ENCODE measurements at places on chromosomes 12 and 14.
A peak's percentile ranks its signal among the peaks of the same experiment; 100 is the strongest.

GRCh38 chr14:61130512-61131260 lies 149.6 kb downstream of the SLC38A6 start:
- peak; percentile 44 for DNase-seq

GRCh38 chr14:96874127-96874526 lies 76.9 kb downstream of the VRK1 start:
- DNase-seq, result no peak

DNA sequence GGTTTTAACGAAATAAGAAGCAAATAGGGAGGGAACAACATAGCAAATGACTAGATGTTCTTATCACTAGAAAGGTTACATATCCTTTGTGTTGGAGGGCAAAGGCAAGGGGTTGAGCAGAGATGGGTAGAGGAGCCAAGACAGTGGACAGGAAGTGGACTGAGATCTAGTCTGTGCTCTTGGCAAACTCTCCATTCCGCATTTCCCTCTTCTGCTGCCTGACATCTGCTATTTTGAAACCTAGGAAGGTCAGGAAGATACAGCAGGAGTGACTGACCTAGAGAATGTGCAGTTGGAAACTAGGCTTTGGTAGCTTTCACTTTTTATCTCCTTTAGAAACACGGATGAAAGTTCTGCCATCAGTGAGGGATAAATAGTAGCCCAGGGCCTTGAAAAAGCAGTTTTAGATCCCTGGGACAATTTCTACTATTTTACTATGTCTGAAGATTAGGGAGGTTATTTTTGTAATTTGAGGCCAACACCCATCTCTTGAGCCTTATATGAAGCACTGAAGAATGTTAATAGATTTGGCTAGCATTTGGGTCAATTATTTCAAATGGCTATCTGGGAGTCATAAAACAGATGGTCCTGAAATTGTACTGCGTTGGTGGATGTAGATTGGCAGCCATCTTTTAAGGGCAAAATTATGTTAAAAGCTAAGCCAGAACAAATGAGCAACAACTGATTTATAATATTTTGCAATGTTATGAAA lies 410.3 kb downstream of the PCNX1 start:
- DNase-seq, result no peak

DNA sequence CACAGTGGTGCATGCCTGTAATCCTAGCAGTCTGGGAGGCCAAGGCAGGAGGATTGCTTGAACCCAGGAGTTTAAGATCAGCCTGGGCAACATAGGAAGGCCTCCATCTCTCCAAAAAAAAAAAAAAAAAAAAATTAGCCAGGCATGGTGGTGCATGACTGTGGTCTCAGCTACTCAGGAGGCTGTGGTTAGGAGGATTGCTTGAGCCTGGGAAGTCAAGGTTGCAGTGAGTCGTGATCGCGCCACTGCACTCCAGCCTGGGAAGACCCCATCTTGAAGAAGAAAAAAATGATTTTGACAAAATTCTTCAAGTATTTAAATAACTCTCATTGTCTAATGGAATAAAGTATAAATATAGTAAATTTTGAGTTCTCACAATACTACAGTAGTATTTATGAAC lies 219.2 kb upstream of the SSTR1 start:
- no peak for DNase-seq

- DNase-seq, result no peak
Observed at GRCh38 chr14:37618498-37619028, 23.1 kb downstream of the TTC6 start.

- no peak for DNase-seq
Observed at GRCh38 chr12:103734863-103735262, 106.2 kb downstream of the NT5DC3 start.

DNA sequence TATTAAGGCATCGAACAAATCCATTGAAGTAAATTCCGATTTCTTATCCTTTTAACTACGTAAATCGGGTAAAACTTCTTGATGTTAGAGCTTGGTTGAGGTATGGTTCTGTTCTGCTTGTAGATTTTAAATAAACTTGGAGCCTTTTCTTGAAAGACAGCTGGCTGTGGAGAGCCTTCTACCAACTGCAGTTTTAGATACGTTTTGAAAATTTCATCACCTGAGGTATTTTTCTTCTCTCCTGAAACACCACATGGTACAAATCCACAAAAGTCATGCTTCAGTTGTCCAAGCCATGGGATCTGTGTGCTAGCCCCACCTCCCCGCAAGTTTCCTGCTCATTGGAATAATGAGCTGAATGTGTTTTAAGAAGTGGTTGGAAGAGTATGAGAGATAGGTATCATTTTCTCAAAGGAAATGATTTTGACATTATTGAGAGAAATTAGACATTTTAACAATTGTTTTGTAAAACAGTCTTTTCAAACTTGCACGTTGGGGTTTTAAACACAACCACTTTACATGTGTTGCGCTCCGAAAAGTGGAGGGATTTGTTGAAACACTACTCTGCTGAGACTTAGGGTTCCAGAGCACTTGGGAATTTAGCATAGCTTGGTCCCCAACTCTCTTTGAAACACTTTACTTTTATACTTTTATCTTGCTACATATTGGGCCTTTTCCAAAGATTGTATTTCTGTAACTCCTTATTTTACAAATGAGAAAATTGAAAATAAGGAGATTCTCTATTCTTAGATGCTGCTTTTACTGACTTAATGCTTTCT lies 1.4 kb downstream of the PPM1A start:
- DNase-seq, result no peak

GRCh38 chr12:4448943-4449850 lies 3.6 kb upstream of the FGF6 start:
- no peak for DNase-seq

- no peak for DNase-seq
Observed at GRCh38 chr14:69727860-69728259, 39.1 kb upstream of the SRSF5 start.

- DNase-seq, result no peak
Observed at GRCh38 chr14:100910888-100911664, 7.6 kb upstream of the RTL1 start.

- no peak for DNase-seq
Observed at GRCh38 chr12:106021516-106021915, 117.2 kb downstream of the NUAK1 start.

- DNase-seq, result no peak
Observed at GRCh38 chr14:60195179-60195810, 30.1 kb upstream of the DHRS7 start.

- no peak for DNase-seq
Observed at GRCh38 chr14:81170829-81171195, 49.9 kb downstream of the GTF2A1 start.

- no peak for DNase-seq
Observed at GRCh38 chr14:92976268-92976667, 53.3 kb downstream of the CHGA start.

DNA sequence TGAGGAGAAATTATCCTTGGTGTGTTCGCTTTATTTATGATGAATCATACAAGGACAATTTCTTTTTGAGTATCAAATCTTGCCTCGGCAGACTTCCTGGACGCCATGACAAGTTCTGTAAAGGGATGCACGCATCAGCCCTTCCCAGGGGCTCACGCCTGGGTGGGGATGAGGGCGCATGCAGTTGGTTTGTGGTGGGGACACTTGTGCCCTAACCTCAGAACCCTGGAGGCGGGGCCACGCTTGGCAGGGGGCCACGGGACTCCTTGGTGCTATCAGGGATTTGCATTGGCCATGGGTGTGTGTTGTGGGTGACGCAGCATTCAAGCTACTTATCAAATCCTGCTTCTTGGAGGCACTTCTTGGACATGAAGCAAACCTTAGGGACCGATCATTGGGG lies 143.8 kb upstream of the RTL1 start:
- no peak for DNase-seq

- DNase-seq, result no peak
Observed at GRCh38 chr14:50389668-50390441, 6.8 kb downstream of the CDKL1 start.

GRCh38 chr12:106234449-106234848 lies 13.4 kb downstream of the CKAP4 start:
- no peak for DNase-seq

DNA sequence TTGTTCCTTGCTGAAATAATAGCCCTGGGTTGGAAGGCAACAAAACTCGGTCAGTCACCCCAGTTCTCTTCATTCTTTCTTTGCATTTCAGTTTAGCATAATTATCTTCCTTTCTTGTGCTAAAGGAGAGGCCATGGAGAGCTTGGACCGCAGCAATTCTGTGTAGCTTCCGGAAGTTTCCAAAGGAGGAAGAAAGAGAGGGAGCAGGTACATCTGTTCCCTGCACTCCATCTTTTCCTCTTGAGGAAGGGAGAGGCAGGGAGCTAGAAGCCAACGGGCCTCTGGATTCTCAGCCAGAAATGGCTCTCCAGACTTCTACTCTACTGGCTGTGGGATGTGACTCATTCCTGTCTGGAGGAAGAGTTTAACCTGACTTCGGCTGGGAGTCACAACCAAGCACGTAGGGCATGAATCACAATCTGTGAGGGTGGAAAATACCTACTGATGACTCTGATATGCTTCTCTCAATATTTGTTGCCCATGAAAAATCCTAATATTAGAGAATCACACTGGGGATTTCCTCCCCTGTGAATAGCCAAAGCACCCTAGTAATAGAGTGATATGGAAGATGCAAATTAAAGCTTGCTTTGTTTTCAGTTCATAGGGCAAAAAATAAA lies 17.0 kb downstream of the ANO6 start:
- DNase-seq, result no peak

GRCh38 chr14:105857220-105857825 lies 330.9 kb downstream of the TMEM121 start:
- DNase-seq, result no peak

- no peak for DNase-seq
Observed at GRCh38 chr12:2259369-2259768, 206.6 kb downstream of the CACNA1C start.

- DNase-seq, result no peak
Observed at GRCh38 chr12:112779181-112779580, 12.4 kb upstream of the RPH3A start.

DNA sequence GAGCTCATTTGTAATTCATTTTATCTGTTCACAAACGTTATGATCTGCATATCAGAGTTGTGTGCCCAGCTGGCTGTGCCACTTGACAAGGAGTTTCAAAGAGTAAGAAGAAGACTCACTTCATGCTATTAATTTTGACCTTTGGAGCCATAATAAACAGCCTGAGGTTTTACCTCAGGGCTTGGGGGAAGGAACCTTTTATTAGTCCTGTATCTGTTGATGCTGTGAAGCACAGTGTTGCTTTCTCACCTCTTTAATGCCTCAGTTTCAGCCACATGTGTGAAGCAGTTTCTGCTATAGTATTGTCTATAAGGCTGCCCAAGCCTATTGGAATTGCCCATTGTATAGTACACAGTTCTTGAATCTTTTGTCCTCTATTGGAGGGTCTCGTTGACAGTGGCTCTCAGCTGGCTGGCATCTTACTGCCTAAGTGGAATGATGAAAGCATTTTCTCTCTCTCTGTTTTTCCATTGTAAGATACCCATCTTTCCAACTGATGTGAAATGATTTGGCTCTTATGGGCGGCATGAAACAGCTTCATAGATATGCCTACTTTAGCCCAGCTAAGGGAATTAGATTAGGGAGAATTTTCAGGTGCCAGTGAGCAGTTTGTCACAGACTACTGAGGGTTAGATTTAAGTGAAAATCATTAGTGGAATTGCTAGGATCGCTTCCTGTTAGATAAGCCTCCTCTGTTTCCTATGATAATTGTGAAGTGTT lies 34.7 kb downstream of the GPATCH2L start:
- no peak for DNase-seq

- no peak for DNase-seq
Observed at GRCh38 chr12:4143896-4144295, 129.7 kb upstream of the CCND2 start.

DNA sequence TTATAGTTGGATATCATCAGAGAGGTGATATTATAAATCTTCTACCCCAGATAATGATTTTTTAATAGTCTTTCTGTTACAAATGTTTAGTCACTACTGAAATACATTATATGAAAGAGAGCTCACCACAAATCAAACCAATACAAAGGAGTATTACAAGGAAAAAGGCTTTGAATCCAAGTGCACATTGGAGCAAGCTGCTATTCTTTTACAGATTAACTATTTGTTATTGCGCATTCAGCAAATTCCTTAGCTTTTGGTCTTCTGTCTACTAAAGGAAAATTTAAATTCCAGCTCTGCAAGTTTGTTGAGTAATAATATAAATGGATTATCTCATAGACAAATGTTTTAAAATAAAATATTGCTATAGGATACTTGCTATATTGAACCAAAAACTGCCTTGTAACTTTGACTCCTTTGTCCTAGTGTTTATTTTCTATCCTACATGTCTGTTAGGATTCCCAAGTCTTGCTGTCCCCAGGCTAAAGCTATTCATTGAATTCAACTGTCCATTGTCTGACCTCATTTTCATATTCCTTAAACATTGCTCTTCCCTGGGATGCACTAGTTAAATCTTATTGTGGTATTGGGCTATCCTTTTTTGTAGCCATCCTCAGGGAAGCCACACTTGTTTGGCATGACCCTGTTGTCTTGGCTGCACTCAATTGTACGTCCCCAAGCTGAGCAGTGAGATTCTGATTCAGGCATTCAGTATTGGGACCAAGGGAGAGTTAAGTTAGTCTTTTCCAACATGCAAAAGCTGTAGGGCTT lies 41.5 kb downstream of the PDE3A start:
- DNase-seq, result no peak

DNA sequence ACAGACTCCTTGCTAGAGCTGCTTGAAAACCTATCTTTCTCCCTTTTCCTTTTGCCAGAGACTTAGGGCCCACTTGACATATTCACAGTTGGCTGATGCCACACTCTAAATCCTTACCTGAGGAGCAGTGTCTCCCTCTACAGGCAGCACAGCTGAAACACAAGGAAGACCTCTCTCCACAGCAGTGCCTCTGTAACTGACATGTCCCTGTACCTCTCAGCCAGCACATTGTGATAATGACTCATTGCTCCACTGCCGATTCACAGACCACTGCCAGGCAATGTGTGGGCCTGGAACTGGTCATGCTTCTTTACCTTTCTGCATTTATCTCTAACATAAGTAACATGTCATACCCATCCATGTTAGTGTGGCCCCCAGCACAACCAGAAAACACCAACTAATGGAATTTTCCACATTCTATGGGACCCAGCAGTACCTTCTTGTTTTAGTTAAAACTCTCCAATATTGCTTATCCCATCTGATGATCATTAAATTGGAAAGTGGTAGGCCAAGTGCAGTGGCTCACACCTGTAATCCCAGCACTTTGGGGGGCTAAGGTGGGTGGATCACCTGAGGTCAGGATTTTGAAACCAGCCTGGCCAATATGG lies 56.5 kb downstream of the GTF2A1 start:
- no peak for DNase-seq

GRCh38 chr12:12882288-12882687 lies 9.1 kb upstream of the GPRC5A start:
- no peak for DNase-seq
